Dermis microvascular lymphatic vessel endothelial cell (primary cell): ENCODE measurements at places on chromosomes 13 and 19. TPM values are rescaled to one million over a fixed set of nuclear protein-coding genes. Genes with fewer than 3 reads are reported as not detected.

RAB3D gene
- 34.7 and 35.5 TPM in 2 replicates for total RNA-seq

NLRP5 gene
- total RNA-seq, result not detected in 2 replicates

SHISA2 gene
- 1.8 and 4.0 TPM in 2 replicates for total RNA-seq

PRDX2 gene
- total RNA-seq, result 199 and 256 TPM in 2 replicates

ZNF714 gene
- 3.7 and 7.1 TPM in 2 replicates for total RNA-seq

CEBPA gene
- total RNA-seq, result 0.13 TPM in 2 replicates

GNA15 gene
- 0.13 and 0.63 TPM in 2 replicates for total RNA-seq

ANGPTL8 gene
- total RNA-seq, result not detected in 2 replicates

RNF113B gene
- not detected in 2 replicates for total RNA-seq

TIMM44 gene
- total RNA-seq, result 26.2 and 30.2 TPM in 2 replicates

ZNF296 gene
- total RNA-seq, result 0.13 and 0.25 TPM in 2 replicates

SLITRK1 gene
- not detected in 2 replicates for total RNA-seq

CAPN12 gene
- 0.13 TPM in 1 of 2 replicates, not detected in the other for total RNA-seq

ZNF93 gene
- 4.1 and 4.4 TPM in 2 replicates for total RNA-seq

GPR12 gene
- total RNA-seq, result not detected in 2 replicates

KASH5 gene
- not detected in 2 replicates for total RNA-seq

TUBA3C gene
- total RNA-seq, result not detected in 2 replicates

NXNL1 gene
- total RNA-seq, result not detected in 2 replicates

ATP4B gene
- not detected in 2 replicates for total RNA-seq

PROZ gene
- total RNA-seq, result not detected in 2 replicates

DCT gene
- total RNA-seq, result not detected in 2 replicates

MYADM gene
- 5.9 and 12.5 TPM in 2 replicates for total RNA-seq

PSG3 gene
- total RNA-seq, result under 0.01 and 0.13 TPM in 2 replicates

GARIN5A gene
- total RNA-seq, result 0.13 and 0.25 TPM in 2 replicates

UGGT2 gene
- total RNA-seq, result 27.1 and 29.8 TPM in 2 replicates

PRODH2 gene
- not detected in 2 replicates for total RNA-seq

IRGC gene
- not detected in 2 replicates for total RNA-seq

ZNF581 gene
- total RNA-seq, result 20.0 and 25.8 TPM in 2 replicates

ZNF878 gene
- total RNA-seq, result 0.13 and 0.26 TPM in 2 replicates

DPP9 gene
- 13.0 and 20.6 TPM in 2 replicates for total RNA-seq

ZNF493 gene
- 8.2 and 14.2 TPM in 2 replicates for total RNA-seq

IRF3 gene
- total RNA-seq, result 33.9 and 42.1 TPM in 2 replicates

FAM216B gene
- not detected in 2 replicates for total RNA-seq

GRIN3B gene
- 0.25 and 0.26 TPM in 2 replicates for total RNA-seq

FPR3 gene
- total RNA-seq, result under 0.01 and 0.13 TPM in 2 replicates
